ENCODE measurements at places on chromosomes 5 and 9.

GRCh38 chr5:127307868-127308267 lies 17.3 kb downstream of the MEGF10 start:
- no peak for DNase-seq

- no peak for DNase-seq
Measured at GRCh38 chr5:57805170-57805569, 322.6 kb upstream of the ACTBL2 start.

DNA sequence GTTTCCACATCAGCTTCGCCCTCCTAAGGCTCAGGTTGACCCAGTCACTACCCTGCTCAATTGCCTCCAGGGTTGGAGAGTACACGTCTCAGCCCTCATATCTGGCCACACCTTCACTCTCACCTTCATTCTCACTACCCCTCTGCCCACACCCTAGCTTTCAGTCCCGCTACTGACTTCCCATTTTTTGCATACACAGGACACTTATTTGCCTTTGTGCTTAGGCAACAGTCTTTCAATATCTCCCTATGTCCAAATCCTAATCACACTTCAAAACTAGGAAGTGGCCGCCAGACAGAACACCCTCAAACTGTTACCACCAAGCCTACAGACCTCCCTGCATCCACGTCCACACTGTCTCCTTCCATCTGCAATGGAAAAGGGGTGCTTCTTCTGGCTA lies 10.9 kb downstream of the MCTP1 start:
- no peak for DNase-seq

DNA sequence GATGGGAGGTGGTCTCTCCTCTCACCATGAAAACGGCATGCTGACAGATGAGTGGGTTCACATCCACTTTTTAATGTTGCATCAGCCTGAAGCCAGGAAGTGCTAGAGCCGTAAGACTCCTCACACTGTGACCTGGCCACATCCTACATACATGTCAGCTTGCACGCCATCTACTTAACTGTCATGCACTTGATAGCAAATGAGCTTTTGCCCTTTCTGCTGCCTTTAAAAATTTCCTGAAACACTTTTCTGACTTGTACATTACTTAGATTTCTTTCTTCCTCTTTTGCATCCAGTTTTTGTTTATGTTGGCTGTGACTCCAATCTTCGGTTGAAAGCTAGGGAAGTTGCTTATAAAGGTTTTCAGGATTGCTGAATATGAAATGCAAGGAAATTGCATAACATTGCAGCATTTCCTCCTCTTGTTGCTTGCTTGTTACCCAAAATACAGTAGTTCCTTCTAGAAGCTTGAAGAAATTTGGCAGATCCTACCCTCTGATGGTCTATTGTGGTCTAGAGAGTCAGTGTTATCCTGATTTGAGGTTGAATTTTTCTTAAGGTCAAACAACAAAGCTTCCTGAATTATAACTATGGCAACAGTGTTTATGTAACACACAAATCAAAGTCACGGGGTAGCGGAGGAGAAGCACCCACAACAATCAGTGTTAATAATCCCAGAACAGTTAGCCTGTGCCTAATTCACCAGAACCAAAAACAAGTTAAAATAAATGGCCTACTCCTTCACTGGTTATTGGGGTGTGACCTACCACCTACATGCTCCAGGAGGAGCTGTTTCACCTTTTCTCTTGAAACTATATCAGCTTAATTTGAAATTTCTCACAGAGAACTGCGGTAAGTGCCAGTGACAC lies 232.5 kb downstream of the ARHGAP26 start:
- peak; percentile 75 for DNase-seq

DNA sequence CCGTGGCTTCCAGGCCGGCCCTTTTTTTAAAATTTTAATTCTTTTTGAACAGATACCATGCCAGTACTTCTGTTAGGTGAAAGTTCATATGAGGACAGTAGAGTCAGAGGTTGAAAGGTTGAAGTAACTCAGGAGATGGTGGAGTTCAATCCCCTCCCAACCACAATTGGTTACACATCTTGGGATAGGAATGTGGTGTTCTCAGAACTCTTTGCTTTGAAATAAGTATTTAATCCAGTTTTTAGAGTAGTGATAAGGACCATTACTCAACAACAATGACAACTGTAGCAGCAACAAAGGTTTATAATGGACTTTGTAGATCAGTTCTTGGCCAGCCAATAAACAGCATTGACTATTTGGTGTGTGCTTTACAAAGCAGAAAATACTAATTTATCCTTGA lies 116.0 kb downstream of the ARHGAP26 start:
- no peak for DNase-seq

- DNase-seq, result no peak
Measured at GRCh38 chr9:107929443-107929842, 439.9 kb upstream of the KLF4 start.

GRCh38 chr5:81530919-81531318 lies 137.0 kb upstream of the ACOT12 start:
- DNase-seq, result no peak

- DNase-seq, result no peak
Measured at GRCh38 chr5:169653091-169653490, 16.0 kb downstream of the DOCK2 start.

DNA sequence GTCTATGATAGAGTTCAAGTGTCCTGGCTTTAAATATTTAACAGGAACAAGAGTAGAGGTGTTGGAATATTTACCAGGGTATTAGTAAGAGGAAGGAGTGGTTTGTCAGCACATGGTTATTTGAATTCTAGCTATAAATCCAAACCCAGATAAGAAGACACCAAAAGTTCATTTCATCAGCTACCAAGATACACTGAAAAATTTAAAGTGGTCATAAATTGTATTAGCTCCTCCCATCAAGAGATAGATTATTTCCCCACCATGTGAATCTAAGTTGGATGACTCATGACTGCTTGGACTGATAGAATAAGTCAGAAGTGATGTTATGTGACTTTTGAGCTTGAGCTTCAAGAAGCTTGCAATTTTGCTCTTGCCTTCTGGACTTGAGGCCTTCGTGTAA lies 72.1 kb upstream of the GRAMD2B start:
- no peak for DNase-seq
